ENCODE measurements at places on chromosomes 3 and 15.

GRCh38 chr3:78919021-78919755, 848.6 kb downstream of the ROBO1 start:
- DNase-seq: no peak
- H3K27ac ChIP-seq: no peak overlapping the region
- H3K27me3 ChIP-seq: no peaks in the 10 kb centered on the region
- H3K4me1 ChIP-seq: no peaks in the 10 kb centered on the region

GRCh38 chr15:38207621-38208020, 45.0 kb upstream of the SPRED1 start:
- no peaks in the 10 kb centered on the region for H3K27me3 ChIP-seq
- H3K36me3 ChIP-seq: no peaks in the 10 kb centered on the region
- DNase-seq: no peak
- H3K4me3 ChIP-seq: no peak overlapping the region
- H3K4me1 ChIP-seq: no peaks in the 10 kb centered on the region

- H3K27me3 ChIP-seq: no peaks in the 10 kb centered on the region
- no peaks in the 10 kb centered on the region for H3K4me1 ChIP-seq
- H3K4me3 ChIP-seq: no peak overlapping the region
- no peak overlapping the region for H3K27ac ChIP-seq
Measured at GRCh38 chr3:170485696-170486095, 67.0 kb downstream of the CLDN11 start.

GRCh38 chr15:25733036-25733855, 129.9 kb downstream of the ATP10A start:
- H3K4me1 ChIP-seq: no peaks in the 10 kb centered on the region
- H3K27ac ChIP-seq: no peak overlapping the region
- DNase-seq: no peak

- H3K4me1 ChIP-seq: no peaks in the 10 kb centered on the region
- no peaks in the 10 kb centered on the region for H3K27me3 ChIP-seq
- H3K36me3 ChIP-seq: peaks cover 6% of the 10 kb centered on the region
- no peak overlapping the region for H3K4me3 ChIP-seq
Measured at GRCh38 chr3:65978116-65978515, 60.6 kb downstream of the MAGI1 start.

DNA sequence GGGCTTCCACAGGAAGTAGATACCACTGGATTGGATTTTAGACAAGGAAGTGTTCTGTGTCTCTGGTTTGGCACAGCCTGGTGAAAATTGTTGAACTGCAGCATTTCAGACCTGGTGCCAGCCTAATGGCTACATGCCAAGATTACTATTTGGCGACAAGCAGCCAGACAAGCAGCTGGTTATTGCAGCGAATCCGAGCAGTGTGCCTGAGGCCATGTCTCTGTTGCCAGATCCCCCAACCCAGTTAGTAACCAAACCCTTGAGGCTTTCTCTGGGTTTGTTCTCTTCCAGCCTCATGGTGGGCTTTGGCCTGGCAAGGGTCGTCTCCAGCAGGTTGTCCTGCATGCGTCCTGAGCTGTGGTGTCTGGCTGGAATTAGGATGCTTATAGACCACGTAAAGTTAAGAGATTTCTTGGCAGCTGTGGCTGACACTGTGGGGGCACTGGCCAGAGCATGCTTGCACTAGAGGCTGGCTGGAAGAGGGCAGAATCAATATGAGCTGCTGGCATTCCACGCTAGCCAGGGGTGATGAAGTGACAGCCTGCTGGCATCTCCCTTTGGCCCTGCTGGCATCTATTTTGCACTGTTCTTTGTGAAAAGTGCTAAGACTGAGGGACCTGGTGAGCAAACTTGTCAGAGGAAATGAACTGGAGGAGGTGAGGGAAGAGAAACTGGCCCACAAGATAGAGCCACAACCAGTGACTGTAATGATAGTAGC, 172.6 kb downstream of the RBMS3 start:
- no peaks in the 10 kb centered on the region for H3K27me3 ChIP-seq
- H3K4me3 ChIP-seq: no peak overlapping the region
- no peak overlapping the region for H3K27ac ChIP-seq
- DNase-seq: no peak

DNA sequence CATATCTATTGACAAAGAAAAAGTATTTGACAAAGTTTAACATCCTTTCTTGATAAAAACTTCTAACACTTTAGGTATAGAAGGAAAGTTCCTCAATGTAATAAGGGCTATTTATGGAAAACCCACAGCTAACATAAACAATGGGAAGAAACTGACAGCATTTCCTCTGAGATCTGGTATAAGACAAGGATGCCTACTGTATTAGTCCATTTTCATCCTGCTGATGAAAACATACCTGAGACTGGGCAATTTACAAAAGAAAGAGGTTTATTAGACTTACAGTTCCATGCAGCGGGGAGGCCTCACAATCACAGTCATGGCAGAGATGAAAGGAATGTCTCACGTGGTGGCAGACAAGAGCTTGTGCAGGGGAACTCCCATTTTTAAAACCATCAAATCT, 17.8 kb upstream of the CLDN1 start:
- H3K4me1 ChIP-seq: no peaks in the 10 kb centered on the region
- no peak overlapping the region for H3K4me3 ChIP-seq
- H3K36me3 ChIP-seq: no peaks in the 10 kb centered on the region
- H3K27me3 ChIP-seq: no peaks in the 10 kb centered on the region
- H3K27ac ChIP-seq: no peak overlapping the region

GRCh38 chr15:34732430-34732829, 22.4 kb downstream of the GJD2 start:
- DNase-seq: no peak
- H3K27me3 ChIP-seq: no peaks in the 10 kb centered on the region
- no peaks in the 10 kb centered on the region for H3K4me1 ChIP-seq
- no peaks in the 10 kb centered on the region for H3K36me3 ChIP-seq
- H3K4me3 ChIP-seq: no peak overlapping the region

DNA sequence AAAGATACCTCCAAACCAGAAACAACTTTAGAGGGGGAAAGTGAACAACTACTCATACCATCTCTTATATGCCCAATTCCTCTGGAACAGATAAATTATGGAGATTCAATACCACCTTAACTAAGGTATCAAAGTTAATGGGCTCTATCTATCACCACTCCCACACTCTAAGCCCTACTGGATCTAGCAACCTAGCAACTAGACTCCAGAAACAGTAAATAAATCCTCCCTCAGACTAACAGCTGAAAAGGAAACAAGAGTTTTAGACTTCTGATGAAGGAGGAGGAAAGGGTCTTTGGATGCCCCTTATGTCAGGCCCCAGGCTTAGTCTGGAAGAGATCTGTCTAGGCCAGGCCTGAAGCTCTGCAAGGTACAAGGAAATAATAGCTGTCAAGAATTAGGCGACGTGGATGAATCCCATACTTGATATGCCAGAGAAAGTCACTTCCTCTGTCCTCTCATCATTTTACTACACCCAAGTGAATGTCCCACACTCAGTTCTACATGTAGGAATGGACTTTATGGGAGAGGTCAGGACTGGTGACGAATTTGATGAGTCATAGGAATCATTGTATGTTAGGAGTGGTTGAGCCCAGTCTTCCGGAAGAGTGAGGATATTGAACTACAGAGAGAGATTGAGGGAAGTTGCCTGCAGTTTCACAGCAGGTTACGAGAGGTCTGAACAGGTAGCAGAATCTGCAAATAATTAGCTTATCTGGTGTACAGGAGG, 113.8 kb downstream of the AKAP13 start:
- H3K27ac ChIP-seq: no peak overlapping the region
- H3K27me3 ChIP-seq: no peaks in the 10 kb centered on the region
- H3K4me3 ChIP-seq: no peak overlapping the region
- no peak for DNase-seq
- H3K4me1 ChIP-seq: peaks cover 3% of the 10 kb centered on the region
- H3K36me3 ChIP-seq: no peaks in the 10 kb centered on the region
